GM10248 (cell line): ENCODE measurements at places on chromosomes 1 and 21.

DNA sequence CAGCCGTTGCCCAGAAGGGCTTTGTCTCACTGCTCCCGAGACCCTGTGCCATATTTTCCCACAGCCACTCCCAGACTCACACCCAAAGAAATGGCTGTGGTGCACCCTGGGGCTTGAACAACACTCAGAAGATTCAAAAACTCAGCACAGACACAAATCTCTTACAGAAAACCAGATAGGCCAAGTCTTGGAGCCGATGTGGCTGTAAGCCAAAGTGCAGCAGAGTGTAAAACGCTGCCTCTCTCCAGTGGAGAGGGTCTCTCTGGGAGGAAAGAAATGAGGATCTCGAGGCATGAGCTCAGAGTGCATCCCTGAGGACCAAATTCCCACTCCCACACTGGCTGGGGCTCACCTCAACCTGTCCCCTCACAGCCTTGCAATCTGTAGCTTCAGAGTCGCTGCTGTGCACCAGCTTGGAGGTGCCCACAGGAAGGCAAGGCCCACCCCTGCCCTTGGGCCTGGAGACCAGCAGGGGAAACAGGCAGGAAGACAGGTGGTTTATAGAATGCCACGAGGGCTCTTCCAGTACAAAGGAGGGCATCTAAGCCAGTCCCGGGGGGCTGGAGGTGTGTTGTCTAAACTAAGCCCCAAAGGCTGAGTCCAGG lies 171.3 kb upstream of the AJAP1 start:
- no peak for DNase-seq

- no peak for DNase-seq
These were observed 45.5 kb downstream of the TNFSF4 start for GRCh38 chr1:173161510-173162221.

- DNase-seq = no peak
These were observed 4.4 kb downstream of the PLOD1 start for GRCh38 chr1:11938722-11939526.

DNA sequence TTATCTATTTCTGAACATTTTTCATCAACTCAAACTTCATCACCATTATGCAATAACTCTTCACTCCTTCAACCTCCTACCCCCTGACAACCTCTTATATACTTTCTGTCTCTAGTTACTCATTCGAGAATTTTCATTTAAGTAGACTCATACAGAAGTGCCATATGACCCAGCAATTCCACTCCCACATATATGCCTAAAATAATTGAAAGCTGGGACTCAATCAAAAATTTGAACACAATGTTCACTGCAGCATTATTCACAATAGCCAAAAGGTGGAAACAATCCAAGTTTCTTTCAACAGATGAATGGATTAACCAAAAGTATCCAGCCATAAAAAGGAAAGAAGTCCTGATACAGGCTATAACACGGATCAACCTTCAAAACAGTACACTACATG lies 24.1 kb downstream of the COL11A1 start:
- DNase-seq = no peak

DNA sequence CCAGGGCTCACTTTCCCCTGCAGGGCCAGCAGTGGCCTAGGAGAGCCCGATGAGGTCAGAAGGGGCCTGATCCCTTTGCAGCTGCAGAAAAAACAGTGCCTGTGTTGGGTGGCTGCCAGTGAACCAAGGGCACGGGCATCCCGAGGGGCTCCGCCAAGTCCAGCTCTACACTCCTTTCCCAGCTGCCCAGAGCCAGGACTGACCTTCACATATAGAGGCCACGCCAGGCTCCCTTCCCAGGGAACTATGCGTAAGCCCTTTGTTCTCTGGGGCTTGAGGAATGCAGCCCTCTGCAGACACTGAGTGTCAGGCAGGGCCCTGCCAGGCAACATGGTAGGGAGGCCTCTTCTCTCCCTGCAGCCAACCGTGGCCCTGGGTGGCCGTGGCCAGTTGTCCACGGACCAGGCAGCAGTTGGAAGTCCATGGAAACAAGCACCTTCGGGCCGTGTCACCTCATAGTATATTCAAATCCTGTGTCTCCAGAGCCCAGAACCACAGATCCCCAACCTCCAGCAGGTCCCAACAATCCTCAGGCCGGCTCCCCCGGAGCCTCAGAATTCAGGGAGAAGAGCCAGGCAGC lies 194.0 kb downstream of the NPHP4 start:
- no peak for DNase-seq

GRCh38 chr1:223102797-223103533 lies 40.1 kb downstream of the TLR5 start:
- no peak for DNase-seq

DNA sequence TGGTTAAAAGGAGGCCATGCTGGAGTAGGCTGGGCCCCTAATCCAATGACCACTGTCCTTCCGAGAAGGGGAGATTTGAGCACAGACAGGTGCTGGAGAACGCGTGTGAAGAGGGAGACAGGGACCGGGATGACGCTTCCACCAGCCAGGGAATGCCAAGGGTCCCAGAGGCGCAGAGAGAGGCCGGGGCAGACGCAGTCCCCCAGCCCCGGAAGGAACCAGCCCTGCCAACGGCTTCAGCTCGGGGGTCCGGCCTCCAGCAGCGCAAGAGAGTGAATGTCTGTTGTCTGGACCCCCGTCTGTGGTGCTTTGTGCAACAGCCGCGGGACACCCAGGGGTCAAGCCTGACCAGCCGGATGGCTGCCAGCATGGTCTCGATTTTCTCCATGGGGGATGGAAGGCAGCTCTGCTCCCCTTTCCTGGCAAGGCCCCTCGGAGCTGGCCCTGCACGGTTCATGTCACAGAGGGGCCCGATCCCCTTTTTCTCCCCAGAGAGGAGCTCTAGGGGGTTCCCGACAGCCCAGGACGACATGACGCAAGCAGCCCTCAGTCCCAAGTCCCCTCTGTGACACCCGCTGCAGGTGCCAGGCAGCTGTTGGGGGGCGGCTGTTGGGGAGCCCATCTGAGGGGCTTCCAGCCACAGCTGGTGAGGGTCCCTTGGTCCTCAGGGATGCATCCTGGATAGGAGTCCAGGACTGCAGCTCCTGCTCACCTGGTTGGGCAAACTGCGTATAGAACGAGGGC lies 73.5 kb downstream of the SIK1 start:
- DNase-seq = no peak

- no peak for DNase-seq
These were observed 73.1 kb downstream of the GPR88 start for GRCh38 chr1:100611086-100611485.

DNA sequence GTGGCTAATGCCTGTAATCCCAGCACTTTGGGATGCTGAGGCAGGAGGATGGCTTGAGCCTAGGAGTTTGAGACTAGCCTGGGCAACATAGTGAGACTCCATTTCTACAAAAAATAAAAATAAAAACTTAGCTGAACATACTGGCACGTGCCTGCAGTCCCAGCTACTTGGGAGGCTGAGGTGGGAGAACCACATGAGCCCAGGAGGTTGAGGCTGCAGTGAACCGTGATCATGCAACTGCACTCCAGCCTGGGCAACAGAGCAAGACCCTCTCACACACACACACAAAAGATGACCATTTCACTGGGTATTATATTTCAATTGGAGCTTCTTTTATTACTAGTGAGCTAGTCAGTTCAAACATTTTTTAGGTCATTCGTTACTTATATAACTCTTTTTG lies 116.9 kb upstream of the SLC35F3 start:
- no peak for DNase-seq

- no peak for DNase-seq
These were observed 120.6 kb downstream of the ADGRL2 start for GRCh38 chr1:81921344-81921743.

GRCh38 chr1:11281518-11282331 lies 8.7 kb downstream of the UBIAD1 start:
- no peak for DNase-seq

DNA sequence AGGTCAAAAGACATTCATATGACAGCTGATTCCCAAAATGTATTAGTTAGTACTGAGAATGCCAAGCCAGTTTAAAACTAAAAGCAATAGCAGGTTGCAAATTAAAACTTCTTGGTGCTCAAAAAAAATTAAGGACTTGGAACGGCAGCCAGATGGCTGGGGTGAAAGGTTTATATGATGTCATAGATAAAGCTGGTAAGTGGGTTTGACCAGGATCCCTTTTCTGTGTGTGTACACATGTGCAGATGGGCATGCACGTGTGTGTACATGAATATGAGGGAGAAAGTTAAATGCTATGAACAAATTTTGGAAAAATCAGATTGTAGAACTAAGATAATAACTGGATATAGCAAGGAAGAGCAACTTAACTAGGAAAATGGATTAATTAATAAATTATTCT lies 39.1 kb upstream of the DPH5 start:
- no peak for DNase-seq
